A549 treated with CpdA at 1 μM for 4 hours (cell line): ENCODE measurements at places on chromosomes 11 and 22. TPM values are rescaled to one million over a fixed set of nuclear protein-coding genes. Genes with fewer than 3 reads are reported as not detected.

Gene LRP4
- 6.6 to 9.0 TPM (median 8.3 TPM) in 5 replicates for total RNA-seq

Gene OR52I1
- not detected in 5 replicates for total RNA-seq

Gene CRELD2
- total RNA-seq = 23.2 to 38.0 TPM (median 31.5 TPM) in 5 replicates

Gene JAML
- total RNA-seq = not detected in 5 replicates

Gene TEAD1
- 40.2 to 66.6 TPM (median 57.6 TPM) in 5 replicates for total RNA-seq

Gene GPR83
- 0.06 to 0.14 TPM (median 0.09 TPM) in 5 replicates for total RNA-seq
